Central memory CD8-positive, alpha-beta T cell (primary cell): ENCODE measurements at places on chromosomes 12 and 14.
A peak's percentile ranks its signal among the peaks of the same experiment; 100 is the strongest.

- H3K27ac ChIP-seq, result no peak overlapping the region
- H3K36me3 ChIP-seq, result no peaks in the 10 kb centered on the region
- DNase-seq, result no peak
- H3K4me3 ChIP-seq, result no peak overlapping the region
- H3K27me3 ChIP-seq, result peaks cover 9% of the 10 kb centered on the region
- no peaks in the 10 kb centered on the region for H3K4me1 ChIP-seq
Observed at GRCh38 chr14:52868911-52869618, 77.7 kb upstream of the GNPNAT1 start.

DNA sequence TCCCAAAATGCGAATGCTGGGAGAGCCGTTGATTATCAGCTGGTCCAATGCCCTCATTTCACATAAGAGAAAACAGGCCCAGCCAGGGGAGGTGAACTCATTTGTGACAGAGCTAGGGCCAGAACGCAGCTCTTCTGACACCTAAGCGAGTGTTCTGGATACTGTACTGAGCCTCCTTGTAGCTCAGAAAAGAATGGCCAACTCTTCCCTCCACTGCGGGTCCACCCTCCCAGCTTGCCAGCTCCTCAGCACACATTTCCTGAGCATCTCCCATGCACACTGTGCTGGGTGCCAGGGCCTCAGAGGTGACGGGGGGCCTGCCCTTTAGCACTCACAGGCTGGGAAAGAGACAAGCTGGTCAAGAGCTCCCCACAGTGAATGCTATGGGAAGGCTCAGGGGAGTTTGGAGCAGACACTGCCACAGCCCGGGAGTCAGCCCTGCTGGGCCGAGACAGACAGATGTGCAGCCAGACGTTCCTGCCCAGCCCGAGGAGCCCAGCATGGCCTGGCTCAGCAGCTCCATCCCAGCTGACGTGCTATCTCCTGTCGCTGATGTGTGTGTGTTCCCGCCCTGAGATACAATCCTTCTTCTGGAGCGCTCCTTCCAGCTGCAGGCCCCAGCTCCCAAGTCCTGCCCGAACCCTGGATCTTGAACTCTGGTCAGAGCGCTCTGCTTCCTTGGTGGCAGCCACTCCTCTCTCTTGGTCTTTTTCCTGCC is 3.5 kb downstream of the CMTM5 start:
- peaks cover 3% of the 10 kb centered on the region for H3K36me3 ChIP-seq
- DNase-seq, result no peak
- peaks cover 65% of the 10 kb centered on the region for H3K27me3 ChIP-seq
- no peak overlapping the region for H3K27ac ChIP-seq

DNA sequence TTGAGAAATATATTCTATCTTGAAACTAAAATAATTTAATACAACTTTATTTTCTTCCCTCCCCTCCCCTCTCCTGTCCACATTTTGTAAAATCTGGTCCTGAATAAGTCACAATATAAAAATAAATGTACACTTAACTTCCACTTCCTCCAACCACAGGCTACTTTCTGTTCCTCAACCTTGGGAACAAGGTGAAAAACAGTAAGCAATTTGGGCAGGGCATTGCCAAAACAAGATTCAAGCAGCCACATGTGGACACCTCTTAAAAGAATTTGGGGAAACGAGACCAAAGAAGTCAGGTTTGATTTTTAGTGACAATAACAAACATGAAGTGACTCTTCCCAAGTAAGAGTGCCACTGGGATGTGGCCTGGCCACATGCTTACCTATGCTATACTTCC is 115.7 kb downstream of the PTPRQ start:
- no peak overlapping the region for H3K27ac ChIP-seq
- H3K4me3 ChIP-seq, result no peak overlapping the region
- no peak for DNase-seq
- no peaks in the 10 kb centered on the region for H3K36me3 ChIP-seq
- H3K4me1 ChIP-seq, result no peaks in the 10 kb centered on the region
- no peaks in the 10 kb centered on the region for H3K27me3 ChIP-seq

DNA sequence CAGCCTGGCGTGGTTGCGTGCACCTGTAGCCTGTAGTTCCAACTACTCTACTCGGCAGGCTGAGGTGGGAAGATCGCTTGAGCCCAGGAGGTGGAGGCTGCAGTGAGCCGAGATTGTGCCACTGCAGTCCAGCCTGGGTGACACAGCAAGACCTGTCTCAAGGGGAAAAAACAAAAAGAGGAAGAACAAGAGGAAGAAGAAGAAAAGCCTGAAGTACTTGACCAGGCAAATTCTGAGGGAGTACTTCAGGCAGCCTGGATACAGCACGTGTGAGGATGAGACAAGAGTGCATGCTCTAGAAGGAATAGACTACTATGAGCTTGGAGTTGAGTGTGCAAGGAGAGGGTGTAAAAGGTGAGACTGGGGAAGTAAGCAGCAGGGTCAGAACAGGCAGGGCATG is 1.8 kb downstream of the GDF3 start:
- peaks cover 25% of the 10 kb centered on the region for H3K27me3 ChIP-seq
- H3K4me1 ChIP-seq, result peaks cover 6% of the 10 kb centered on the region
- H3K27ac ChIP-seq, result no peak overlapping the region

DNA sequence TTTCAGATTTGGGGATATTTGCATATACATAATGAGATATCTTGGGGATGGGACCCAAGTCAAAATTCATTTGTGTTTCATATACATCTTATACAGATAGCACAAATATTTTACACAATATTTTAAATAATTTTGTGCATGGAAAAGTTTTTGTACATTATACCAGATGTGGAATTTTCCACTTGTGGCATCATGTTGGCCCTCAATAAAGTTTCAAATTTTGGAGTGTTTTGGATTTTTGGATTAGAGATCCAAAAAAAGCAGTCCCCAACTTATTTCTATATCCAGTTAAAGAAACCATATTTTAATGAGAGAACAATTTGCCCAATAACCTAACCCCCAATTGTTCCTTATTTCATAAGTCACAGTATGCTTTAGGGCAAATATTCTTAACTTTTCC is 4.5 kb downstream of the GNPNAT1 start:
- peaks cover 11% of the 10 kb centered on the region for H3K36me3 ChIP-seq
- no peak for DNase-seq
- H3K27ac ChIP-seq, result no peak overlapping the region
- peaks cover 41% of the 10 kb centered on the region for H3K4me1 ChIP-seq

GRCh38 chr14:33692762-33693161 is 258.1 kb downstream of the EGLN3 start:
- H3K36me3 ChIP-seq, result no peaks in the 10 kb centered on the region
- H3K4me3 ChIP-seq, result no peak overlapping the region
- no peaks in the 10 kb centered on the region for H3K27me3 ChIP-seq
- H3K27ac ChIP-seq, result no peak overlapping the region

DNA sequence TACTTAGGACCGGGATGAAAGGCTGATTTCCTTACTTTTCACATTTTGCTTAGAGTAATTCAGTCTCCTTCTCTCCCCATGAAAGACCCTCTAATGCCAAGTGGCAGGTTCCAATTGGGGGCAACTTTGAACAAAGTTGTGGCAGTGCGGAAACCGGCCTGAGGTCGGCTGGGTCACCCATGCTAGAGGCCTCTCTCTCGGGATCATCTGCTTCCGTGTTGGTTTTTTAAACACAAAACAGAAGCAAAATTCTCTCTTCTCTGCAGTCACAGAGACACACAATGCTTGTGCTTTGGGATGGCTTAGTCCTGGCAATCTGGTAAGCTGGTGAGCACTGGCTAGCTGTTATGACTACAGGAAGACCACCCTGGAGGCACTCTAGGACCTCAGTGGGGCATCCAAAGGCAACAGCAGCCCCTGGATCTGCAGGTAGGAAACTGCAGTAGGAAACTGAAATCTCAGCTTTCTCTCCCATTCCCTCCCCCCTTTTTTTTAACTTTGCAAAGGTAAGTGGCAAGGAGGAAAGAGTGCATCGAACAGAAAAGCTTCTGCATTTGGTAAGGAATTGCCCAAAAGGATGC is 102.1 kb downstream of the BCL11B start:
- DNase-seq, result no peak
- no peak overlapping the region for H3K4me3 ChIP-seq
- no peaks in the 10 kb centered on the region for H3K27me3 ChIP-seq

DNA sequence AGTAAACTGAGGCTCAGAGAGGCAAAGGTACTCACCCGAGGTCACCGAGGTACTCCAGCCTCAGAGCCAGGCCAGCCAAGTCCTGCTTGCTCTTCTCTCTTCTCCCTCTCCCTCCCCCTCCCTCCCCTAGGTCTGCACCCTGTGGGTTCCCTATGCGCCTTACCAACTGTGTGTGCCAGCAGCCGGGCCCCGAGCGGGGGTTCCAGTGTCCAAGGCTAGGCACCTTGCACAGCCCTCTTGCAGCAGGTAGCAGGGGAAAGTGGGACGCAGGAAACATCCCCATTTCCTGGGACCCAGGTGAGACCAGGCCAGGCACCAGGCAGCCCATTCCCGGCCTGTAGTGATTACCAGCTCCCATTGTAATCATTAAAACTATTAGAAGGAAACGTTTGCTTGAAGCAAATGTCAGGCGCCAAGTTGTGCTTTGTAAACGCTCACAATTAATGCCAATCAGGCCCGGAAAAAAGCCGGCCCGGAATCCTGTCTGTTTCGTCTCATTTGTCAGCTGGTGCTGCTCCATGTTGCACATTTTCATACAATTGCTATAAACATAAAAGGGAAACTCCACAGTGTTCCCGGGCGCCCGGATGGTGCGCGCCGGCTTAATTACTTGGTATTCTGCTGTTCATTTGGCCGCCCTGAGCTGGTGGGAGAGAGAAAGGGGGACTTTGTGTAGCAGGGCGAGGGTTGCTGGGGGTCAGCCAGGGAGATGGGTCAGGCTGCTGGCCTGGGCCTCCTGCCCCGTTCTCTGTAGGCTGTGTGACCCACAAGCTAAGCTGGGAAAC is 11.9 kb downstream of the FAM222A start:
- no peak overlapping the region for H3K27ac ChIP-seq
- H3K27me3 ChIP-seq, result no peaks in the 10 kb centered on the region
- no peak for DNase-seq
- no peaks in the 10 kb centered on the region for H3K4me1 ChIP-seq
- H3K36me3 ChIP-seq, result no peaks in the 10 kb centered on the region

- DNase-seq, result no peak
- no peak overlapping the region for H3K4me3 ChIP-seq
- H3K27ac ChIP-seq, result no peak overlapping the region
- H3K36me3 ChIP-seq, result peaks cover 7% of the 10 kb centered on the region
- H3K27me3 ChIP-seq, result peaks cover 8% of the 10 kb centered on the region
Observed at GRCh38 chr14:61570549-61571290, 124.6 kb upstream of the HIF1A start.

GRCh38 chr14:66330228-66330627 is 155.9 kb upstream of the CCDC196 start:
- peaks cover 27% of the 10 kb centered on the region for H3K27me3 ChIP-seq
- H3K4me3 ChIP-seq, result no peak overlapping the region
- H3K27ac ChIP-seq, result no peak overlapping the region
- H3K4me1 ChIP-seq, result no peaks in the 10 kb centered on the region

- H3K4me3 ChIP-seq, result peak overlapping the region; percentile 79
- peak overlapping the region; percentile 89 for H3K27ac ChIP-seq
- H3K36me3 ChIP-seq, result peaks cover 67% of the 10 kb centered on the region
- no peaks in the 10 kb centered on the region for H3K27me3 ChIP-seq
- H3K4me1 ChIP-seq, result peaks cover 52% of the 10 kb centered on the region
- no peak for DNase-seq
Observed at GRCh38 chr12:121797937-121798786, 4.7 kb upstream of the RHOF start.

- H3K27ac ChIP-seq, result peak overlapping the region; percentile 98
- H3K27me3 ChIP-seq, result no peaks in the 10 kb centered on the region
- peaks cover 44% of the 10 kb centered on the region for H3K4me1 ChIP-seq
- peaks cover 18% of the 10 kb centered on the region for H3K36me3 ChIP-seq
- DNase-seq, result no peak
- peak overlapping the region; percentile 93 for H3K4me3 ChIP-seq
Observed at GRCh38 chr12:110280392-110280778, 662 bp upstream of the ATP2A2 start.

DNA sequence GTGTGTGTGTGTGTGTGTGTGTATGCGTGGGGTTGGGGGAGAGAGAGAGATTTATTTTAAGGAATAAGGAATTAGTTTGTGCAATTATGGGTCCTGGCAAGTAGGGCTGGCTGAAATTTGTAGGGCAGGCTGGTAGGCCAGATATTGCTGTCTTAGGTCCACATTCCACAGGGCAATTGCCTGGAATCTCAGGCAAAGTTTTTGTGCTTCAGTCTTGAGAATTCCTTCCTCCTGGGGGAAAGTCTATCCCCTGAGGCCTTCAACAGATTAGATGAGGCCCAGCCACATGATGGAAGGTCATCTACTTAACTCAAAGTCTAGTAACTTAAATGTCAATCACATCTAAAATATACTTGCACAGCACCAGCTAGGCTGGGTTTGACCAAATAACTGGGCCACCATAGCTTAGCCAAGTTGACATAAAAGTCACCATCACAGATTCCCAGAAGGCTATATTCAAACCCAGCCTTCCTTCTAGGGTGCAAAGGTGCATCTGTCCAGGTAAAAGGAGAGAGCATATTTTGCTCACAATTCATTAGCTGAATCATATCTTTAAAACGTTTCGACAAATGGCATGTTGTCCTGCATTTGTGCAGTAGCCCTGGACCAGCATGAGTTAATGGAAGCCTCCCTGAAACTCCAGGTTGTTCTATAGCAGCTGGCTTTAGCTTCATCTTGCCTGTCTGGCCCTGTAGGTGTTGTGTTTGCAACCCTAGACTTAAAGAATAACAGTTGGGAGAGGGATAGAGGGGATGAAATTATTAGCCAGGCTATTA is 63.1 kb downstream of the C14orf132 start:
- H3K4me3 ChIP-seq, result no peak overlapping the region
- no peak overlapping the region for H3K27ac ChIP-seq
- H3K36me3 ChIP-seq, result no peaks in the 10 kb centered on the region
- H3K27me3 ChIP-seq, result peaks cover 43% of the 10 kb centered on the region

GRCh38 chr14:64723691-64724577 is 19.7 kb downstream of the PLEKHG3 start:
- H3K36me3 ChIP-seq, result peaks cover 1% of the 10 kb centered on the region
- H3K27me3 ChIP-seq, result no peaks in the 10 kb centered on the region
- H3K4me1 ChIP-seq, result peaks cover 72% of the 10 kb centered on the region
- DNase-seq, result no peak
- H3K4me3 ChIP-seq, result peak overlapping the region; percentile 76
- peak overlapping the region; percentile 90 for H3K27ac ChIP-seq

GRCh38 chr12:78931466-78931990 is 67.0 kb downstream of the SYT1 start:
- no peaks in the 10 kb centered on the region for H3K36me3 ChIP-seq
- no peak overlapping the region for H3K4me3 ChIP-seq
- no peak for DNase-seq
- H3K4me1 ChIP-seq, result no peaks in the 10 kb centered on the region

- no peaks in the 10 kb centered on the region for H3K27me3 ChIP-seq
- no peaks in the 10 kb centered on the region for H3K36me3 ChIP-seq
- no peaks in the 10 kb centered on the region for H3K4me1 ChIP-seq
- H3K27ac ChIP-seq, result no peak overlapping the region
- DNase-seq, result no peak
Observed at GRCh38 chr12:90062799-90063198, 354.2 kb upstream of the ATP2B1 start.

DNA sequence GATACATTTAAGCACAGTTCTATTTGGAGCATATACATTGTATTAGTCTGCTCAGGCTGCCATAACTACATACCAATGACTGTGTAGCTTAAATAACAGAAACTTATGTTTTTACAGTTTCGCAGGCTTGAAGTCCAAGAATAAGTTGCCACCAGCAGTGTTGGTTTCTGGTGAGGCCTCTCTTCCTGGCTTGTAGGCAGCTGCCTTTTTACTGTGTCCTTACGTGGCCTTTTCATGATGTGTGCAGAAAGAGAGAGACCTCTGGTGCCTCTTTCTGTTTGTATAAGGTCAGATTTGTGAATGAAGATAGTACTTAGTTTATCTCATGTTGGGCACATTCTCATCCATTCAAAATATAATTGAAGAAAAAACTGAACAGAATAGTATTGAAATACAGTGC is 636.6 kb downstream of the FLRT2 start:
- no peak overlapping the region for H3K4me3 ChIP-seq
- DNase-seq, result no peak
- H3K27ac ChIP-seq, result no peak overlapping the region
- H3K36me3 ChIP-seq, result no peaks in the 10 kb centered on the region
- no peaks in the 10 kb centered on the region for H3K4me1 ChIP-seq
